Right cardiac atrium (tissue), 5 donors: ENCODE measurements at places on chromosomes 13 and 19. TPM values are rescaled to one million over a fixed set of nuclear protein-coding genes. Genes with fewer than 3 reads are reported as not detected.

- peak; percentile 88 for DNase-seq
These were observed 25.5 kb upstream of the SLC1A5 start for GRCh38 chr19:46813839-46814358.

- no peak for DNase-seq
These were observed 353.1 kb downstream of the EFNB2 start for GRCh38 chr13:106182404-106182803.

GRCh38 chr19:48716562-48717291 lies 2.8 kb downstream of the MAMSTR start:
- DNase-seq, result peak; percentile 72

DNA sequence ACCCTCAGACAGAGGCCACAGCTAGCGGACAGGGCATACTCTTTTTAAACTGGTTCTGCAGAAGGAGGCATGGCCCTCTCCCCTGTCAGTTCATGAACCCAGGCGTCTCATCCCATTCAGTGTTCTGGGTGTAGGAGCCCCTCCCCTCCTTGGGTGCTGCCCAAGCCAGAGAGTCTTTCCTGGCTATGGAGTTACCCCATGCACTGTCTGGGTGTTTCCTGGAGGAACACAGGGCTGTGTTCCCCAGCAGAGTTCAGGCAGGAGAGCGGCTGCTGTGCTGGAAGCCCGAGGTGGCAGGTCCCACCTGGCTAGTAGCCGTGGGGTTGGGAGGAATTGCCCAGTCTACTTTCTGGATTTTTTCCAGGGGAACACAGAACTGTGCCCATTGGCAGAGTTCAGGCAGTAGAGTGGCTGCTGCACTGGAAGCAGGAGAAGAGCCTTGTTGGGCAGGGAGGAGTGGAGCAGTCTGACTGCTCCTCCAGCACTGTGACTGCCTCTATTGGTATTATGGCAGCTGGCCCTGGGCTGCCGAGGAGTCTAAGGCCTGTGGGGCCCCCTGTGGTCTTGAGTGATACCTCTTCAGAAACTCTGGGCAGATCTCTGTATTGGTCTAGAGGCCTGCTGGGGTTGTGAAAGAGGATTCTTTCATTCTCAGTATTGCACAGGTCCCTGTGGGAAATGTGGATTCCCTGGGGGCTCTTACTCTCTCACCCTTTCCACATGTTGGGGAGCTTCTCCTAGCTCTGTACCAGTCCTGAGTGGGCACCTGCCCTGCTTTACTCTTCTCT lies 168.3 kb downstream of the PCDH20 start:
- DNase-seq, result no peak

- no peak for DNase-seq
These were observed 66.4 kb downstream of the DCT start for GRCh38 chr13:94412870-94413597.

GRCh38 chr19:19997656-19998268 lies 41.5 kb downstream of the ZNF682 start:
- peak; percentile 69 for DNase-seq

GRCh38 chr13:73440296-73440895 lies 381.6 kb downstream of the KLF5 start:
- peak; percentile 21 for DNase-seq

DNA sequence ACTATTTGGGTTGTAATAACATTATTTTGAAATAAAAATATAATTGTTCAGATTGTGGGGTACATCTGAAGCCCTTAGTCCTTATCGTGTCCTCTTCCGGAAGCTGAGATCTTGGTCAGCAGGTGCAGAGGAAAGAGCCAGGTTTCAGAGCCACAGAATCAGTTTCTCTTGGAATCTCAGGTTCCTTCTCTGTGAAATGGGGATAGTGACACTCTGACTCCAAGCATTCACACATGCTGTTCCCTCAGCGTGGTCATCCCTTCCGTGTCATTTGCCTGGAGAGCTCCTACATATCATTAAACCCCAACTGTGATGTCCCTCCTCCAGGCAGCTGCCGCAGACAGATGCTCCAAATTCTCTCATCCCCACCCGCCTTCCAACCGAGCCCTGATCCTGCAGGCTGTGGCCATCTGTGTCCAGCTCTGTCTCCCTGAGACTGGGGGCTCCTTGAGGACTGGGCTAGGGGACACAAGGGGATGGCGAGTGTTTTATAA lies 59.8 kb downstream of the AP1M1 start:
- DNase-seq, result peak; percentile 9

GRCh38 chr19:45071969-45072790 lies 4.1 kb downstream of the ZNF296 start:
- no peak for DNase-seq

DNA sequence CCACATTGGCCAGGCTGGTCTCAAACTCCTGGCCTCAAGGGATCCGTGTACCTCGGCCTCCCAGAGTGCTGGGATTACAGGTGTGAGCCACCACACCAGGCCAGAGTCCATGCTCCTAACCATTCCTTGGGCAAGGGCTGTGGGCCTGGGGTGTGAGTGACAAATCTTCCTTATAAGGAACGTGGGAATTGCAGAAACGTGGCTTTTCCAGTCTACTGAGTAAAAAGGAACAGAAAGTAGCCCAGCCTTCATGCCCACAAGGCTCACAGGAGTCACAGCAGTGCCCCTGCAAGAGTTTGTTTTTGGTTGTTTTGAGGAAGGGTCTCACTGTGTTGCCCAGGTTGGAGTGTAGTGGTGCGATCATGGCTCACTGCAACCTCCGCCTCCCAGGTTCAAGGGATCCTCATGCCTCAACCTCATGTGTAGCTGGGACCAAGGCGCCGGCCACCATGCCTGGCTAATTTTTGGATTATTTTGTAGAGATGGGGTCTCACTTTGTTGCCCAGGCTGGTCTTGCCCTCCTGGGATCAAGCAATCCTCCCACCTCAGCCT lies 5.1 kb downstream of the MYPOP start:
- peak; percentile 14 for DNase-seq

- no peak for DNase-seq
These were observed 246.1 kb downstream of the KCNRG start for GRCh38 chr13:50261130-50261901.

- DNase-seq, result no peak
These were observed 149.9 kb upstream of the HTR2A start for GRCh38 chr13:47046706-47047105.

DNA sequence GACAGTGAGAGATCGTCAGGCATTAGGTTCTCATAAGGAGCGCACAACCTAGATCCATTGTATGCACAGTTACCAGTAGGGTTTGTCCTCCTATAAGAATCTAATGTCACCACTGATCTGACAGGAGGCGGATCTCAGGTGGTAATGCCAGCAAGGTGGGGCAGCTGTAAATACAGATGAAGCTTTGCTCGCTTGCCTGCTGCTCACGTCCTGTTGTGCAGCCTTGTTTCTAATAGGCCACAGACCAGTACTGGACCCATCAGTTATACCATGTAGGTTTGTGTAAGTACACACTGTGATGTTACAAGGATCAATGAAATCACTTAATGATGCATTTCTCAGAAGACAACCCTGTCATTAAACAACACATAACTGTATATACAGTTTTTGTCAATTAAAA lies 23.5 kb downstream of the VWA8 start:
- DNase-seq, result no peak

GRCh38 chr19:55699221-55699620 lies 24.2 kb downstream of the EPN1 start:
- DNase-seq, result no peak

DNA sequence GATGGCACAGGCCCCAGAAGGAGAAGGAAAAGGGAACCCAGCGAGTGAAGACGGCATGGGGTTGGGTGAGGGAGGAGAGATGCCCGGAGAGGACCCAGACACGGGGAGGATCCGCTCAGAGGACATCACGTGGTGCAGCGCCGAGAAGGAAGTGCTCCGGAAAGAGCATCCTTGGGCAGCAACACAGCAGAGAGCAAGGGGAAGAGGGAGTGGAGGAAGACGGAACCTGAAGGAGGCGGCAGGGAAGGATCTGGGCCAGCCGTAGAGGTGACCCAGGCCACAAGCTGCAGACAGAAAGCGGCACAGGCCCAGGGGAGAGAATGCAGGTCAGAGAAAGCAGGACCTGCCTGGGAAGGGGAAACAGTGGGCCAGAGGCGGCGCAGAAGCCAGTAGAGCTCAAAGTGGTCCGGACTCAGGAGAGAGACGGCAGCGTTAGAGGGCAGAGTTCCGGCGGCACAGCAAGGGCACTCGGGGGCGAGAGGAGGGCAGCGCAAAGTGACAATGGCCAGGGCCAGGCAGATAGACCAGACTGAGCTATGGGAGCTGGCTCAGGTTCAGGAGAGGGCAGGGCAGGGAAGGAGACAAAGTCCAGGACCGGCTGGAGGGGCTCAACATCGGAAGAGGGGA lies 1.1 kb downstream of the PPP1R12C start:
- DNase-seq, result peak; percentile 84

- no peak for DNase-seq
These were observed 51.8 kb downstream of the TM9SF2 start for GRCh38 chr13:99553033-99553432.

GRCh38 chr19:51721905-51722304 lies 1.9 kb downstream of the HAS1 start:
- DNase-seq, result no peak

- peak; percentile 68 for DNase-seq
These were observed 24.6 kb downstream of the NOSIP start for GRCh38 chr19:49555600-49556411.

DNA sequence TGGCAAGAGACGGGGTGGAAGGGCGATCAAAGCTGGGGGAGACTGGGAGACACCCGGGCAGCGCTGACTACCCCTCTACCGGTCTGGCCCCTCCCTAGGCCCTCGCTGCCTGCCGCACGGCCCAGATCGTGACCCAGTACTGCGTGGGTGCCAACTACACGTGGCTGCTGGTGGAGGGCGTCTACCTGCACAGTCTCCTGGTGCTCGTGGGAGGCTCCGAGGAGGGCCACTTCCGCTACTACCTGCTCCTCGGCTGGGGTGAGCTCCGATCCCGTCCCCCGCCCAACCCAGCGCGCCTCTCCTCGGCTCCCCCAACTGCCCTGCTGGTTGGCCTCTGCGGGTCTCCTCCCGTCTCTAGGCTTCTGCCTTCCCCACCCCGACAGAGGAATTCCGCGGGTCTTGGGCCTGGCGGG lies 8.8 kb downstream of the GIPR start:
- peak; percentile 69 for DNase-seq

- peak; percentile 93 for DNase-seq
These were observed 13.1 kb downstream of the EPS8L1 start for GRCh38 chr19:55088543-55089341.

GRCh38 chr19:10363789-10364281 lies 16.5 kb downstream of the TYK2 start:
- DNase-seq, result no peak

GRCh38 chr13:77388944-77389624 lies 62.2 kb upstream of the MYCBP2 start:
- no peak for DNase-seq

DNA sequence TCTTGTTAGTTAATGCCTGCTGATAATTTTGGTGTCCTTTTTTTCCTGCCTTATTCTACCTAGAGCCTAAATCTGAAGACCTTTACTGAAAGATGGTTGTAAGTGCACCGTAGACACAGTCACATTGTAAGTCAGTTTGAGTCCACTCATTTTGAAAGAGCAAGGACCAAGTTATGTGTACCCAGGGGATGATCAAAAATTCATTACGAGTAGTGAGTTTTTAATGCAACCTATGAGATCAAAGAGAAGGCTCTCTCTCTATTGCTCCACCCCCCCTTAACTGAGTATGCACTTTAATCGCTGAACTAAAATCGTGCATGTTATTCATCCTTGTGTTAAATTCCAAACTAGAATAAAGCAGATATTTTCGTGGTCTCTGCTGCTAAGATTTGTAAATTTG lies 1.8 kb downstream of the RAP2A start:
- no peak for DNase-seq

DNA sequence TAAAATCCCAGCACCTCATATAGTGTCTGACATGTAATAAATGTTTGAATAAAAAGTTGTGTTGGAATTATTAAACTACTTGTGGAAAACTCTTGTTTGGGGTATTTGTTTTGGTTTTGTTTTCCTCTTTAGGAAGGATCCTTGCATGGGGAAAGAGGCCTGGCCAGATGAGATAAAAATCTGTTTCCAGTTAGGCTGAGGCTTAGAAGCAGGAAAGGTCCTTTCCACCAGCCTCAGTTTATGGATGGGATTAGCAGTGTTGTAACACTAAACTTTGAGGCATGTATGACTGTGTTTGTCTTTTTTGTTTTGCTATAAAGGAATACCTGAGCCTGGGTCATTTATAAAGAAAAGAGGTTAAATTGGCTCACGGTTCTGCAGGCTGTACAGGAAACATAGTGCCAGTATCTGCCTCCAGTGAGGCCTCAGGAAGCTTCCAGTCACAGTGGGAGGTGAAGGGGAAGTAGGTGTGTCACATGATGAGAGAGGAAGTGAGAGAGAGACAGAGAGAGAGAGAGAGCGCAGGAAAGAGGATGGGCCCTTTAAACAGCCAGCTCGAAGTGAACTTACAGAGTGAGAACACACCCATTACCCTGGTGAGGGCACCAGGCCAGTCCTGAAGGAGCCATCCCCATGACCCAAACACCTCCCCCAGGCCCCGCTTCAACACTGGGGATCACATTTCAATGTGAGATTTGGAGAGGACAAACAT lies 21.6 kb downstream of the SPATA13 start:
- no peak for DNase-seq

DNA sequence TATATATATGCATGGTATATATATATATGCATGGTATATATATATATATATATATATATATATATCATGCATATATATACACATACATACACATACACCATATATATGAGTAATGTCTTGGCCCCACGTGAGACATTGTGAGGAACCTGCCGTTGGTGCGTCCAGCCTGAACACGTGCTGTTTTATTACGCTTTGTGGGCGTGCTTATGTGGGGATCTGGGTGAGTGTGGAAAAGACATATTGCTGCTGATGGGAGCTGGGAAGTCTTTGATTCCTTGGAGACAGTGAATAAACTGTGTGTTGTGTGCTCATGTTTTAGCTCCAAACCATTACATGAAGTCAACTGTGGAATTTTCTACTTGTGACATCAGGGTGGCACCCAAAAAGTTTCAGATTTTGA lies 28.9 kb downstream of the KCTD15 start:
- no peak for DNase-seq

- DNase-seq, result peak; percentile 46
These were observed 65.8 kb upstream of the MED4 start for GRCh38 chr13:48160606-48161278.

DNA sequence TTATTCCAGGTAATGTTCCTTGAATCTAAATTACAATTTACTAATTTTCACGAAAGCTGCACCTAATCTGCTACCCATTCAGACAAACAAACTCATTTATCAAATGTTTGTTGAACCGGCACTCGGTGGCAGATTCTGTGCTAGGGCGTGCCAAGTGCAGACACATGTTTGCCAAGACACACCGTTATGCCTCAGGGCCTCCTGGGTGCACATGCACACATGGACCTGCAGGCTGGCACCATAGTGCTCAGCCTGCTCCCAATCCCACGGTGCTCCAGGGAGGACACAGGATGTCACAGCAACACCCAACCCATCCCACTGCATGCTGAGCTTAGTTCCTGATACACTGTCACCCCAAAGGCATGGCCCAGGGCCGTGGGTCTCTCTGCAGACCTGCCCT lies 7.7 kb downstream of the SCGB2B2 start:
- no peak for DNase-seq

Gene SERP2
- total RNA-seq, result 19.6 TPM

Gene FOXA3
- total RNA-seq, result not detected

Gene FFAR3
- not detected for total RNA-seq

Gene HSD17B14
- 4.0 TPM for total RNA-seq

Gene ZSCAN4
- 0.37 TPM for total RNA-seq

Gene CEACAM4
- 0.33 TPM for total RNA-seq

Gene ZNF584
- 22.6 TPM for total RNA-seq

Gene PEAK3
- 2.0 TPM for total RNA-seq

Gene ELL
- 14.4 TPM for total RNA-seq

Gene APC2
- total RNA-seq, result 0.69 TPM

Gene NTF4
- 0.53 TPM for total RNA-seq

Gene LILRA1
- 1.5 TPM for total RNA-seq

Gene OR4F17
- not detected for total RNA-seq

Gene ZIK1
- 6.3 TPM for total RNA-seq

Gene ZNF175
- total RNA-seq, result 9.3 TPM

Gene FBXO17
- 8.5 TPM for total RNA-seq
